ENCODE measurements at places on chromosomes 1 and 21. TPM values are rescaled to one million over a fixed set of nuclear protein-coding genes. Genes with fewer than 3 reads are reported as not detected.

- DNase-seq, result no peak
Measured at GRCh38 chr1:51768971-51769588, 109.4 kb downstream of the NRDC start.

DNA sequence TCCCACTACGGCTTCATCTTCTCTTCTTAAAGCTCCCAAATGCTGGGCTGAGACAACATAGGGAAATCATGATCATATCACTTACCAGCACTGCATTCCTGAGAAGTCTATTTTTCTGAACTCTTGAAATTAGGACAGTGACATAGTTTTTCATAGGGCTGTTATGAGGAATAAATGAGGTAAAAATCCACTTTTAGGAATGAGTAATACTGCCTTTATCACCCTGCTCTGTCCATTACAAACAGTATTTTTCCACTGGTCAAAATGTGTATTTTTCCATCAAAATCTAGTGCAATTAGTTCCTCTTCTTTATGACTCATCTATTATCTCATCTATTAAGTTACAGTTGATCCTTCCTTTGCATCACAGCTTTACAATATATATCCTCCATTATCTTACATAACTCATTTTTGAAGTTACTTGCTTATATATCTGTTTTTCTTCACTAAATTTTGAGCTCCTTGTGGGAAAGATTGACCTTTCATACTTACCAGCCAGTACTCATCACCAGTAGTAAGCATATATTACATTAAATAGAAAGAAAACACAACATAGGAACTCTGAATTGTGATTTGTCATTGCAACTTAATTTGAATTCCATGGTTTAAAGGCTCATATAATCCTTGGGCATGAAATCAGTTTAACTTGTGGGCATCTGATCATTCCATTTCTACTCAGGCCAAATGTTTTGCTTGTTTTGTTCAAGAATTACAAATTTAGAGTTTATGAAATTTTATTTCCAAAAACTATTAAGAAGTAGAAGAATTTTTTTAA is 37.1 kb downstream of the PRRX1 start:
- DNase-seq, result no peak

DNA sequence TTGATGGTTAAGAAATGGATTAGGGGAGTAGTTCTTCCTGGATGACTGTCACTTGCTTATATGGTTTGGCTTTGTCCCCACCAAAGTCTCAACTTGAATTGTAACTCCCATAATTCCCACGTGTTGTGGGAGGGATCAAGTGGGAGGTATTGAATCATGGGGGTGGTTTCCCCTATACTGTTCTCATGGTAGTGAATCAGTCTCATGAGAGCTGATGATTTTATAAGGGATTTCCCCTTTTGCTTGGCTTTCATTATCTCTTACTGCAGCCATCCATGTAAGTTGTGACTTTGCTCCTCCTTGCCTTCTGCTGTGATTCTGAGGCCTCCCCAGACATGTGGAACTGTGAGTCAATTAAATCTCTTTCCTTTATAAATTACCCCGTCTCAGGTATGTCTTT is 1621.1 kb downstream of the MRPL39 start:
- no peak for DNase-seq

Gene LRRC71
- not detected for total RNA-seq

DNA sequence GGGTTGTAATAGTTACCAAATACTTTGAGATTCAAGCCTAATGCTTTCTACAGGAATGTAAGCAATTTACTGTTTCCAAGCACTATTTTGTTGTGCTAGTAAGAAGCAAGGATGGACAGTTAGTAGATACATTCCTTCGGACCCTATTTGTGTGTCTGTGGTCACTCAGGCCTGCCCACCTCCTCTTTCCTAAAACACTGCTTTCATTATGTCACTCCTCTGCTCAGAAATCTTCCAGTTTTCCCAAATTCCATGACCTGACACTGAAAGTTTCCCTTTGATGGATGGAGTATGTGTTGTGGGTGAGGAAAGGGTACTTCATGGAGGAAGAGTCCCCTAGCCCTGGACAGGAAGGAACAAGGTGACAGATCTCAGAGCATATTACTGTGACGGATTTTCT is 141.1 kb downstream of the DISP1 start:
- DNase-seq, result no peak

- no peak for DNase-seq
Measured at GRCh38 chr1:1080951-1081310, 6.8 kb upstream of the RNF223 start.

DNA sequence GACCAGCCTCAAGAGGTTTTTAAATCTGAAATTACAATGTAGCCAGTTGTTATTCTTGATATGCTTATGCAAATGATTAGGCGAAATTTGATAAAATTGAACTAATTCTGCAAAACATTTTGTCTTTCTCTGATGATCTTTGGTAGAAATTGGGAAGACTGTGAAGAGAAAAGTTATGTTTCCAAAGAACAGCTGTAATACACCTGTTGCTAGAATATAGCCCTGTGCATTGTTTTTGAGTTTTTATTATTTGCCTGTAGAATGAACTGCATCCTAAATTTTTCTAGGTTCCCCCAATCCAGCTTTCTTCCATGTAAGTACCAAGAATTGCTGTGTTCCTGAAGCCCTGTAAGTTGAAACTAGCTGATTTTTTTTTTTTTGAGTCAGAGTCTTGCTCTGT is 81.5 kb upstream of the RHOU start:
- DNase-seq, result no peak

Gene PTPRC
- total RNA-seq, result 9.1 TPM

DNA sequence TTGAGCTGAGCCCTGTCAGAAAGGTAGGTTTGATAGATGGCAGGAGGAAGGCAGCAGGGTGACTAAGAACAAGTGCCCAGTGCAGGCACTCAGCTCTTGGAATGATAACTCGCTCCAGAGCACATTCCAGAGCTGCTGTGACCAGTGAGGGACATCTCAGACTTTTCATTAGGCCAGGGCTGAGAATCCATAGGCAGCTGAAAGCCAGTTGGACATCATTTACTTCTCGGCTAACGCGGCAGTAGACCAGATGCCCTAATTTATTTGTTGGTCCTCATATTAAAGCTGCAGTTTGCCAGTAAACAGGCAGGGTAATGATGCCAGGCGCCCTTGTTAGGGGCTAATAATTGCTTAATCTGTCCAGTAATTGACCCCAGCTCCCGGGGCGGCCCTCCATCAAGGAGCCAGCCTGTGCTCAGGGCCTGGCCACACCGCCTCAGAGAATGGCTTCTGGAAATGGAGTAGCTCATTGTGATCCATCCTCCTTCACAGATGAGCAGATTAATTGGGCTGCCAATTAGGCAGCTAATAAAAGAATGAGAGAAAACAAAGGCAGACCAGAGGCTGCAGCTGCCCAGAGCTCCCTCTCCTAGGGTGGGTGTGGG is 122.0 kb downstream of the BEND5 start:
- DNase-seq, result no peak

Gene TSPAN1
- total RNA-seq, result 2.4 TPM

Gene PTPRF
- total RNA-seq, result 13.8 TPM

- DNase-seq, result no peak
Measured at GRCh38 chr1:155893389-155894142, 17.6 kb downstream of the RIT1 start.

Gene CASQ2
- 823 TPM for total RNA-seq

Gene DSCAM
- total RNA-seq, result not detected

DNA sequence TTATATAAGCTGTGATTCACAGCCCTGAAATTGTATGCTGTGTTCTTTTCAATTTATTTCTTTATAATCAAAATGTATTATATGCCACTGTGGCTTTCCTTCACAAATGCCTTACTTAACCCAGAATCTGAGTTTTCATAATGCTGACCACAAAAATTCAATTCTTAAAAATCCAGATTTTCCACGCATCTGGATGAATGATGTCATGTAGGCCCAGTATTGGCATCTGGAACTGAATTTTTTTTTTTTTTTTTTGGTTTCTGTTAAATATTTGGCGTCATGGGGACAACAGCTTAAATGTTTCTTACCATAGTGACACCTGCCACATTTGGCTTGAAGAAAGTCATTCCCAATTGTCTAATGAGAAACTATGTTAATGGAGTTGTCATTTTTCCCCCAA is 296.8 kb downstream of the TM2D1 start:
- no peak for DNase-seq

GRCh38 chr1:222413991-222414549 is 133.8 kb downstream of the HHIPL2 start:
- no peak for DNase-seq

GRCh38 chr1:32709075-32709474 is 6.5 kb upstream of the SYNC start:
- no peak for DNase-seq

DNA sequence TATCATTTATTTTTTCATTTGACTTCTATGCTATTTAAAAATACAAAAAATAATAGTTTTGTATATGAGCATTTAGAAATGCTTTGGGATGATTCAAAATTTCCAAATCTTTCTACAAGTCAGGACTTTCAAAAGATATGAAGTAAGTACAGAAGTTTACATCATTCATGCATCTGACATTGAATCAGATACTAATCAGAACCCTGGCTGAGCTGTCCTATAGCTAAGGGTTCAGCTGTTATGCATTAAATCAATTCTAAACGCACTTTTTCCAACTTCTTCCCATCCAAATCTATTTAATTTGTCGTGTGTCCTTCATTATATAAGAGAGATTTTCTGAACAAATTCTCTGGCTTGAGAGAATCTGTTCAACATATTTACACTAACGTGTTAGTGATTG is 779.4 kb downstream of the LTN1 start:
- no peak for DNase-seq

Gene MCOLN3
- total RNA-seq, result 18.9 TPM

Gene CHRNB2
- not detected for total RNA-seq

- DNase-seq, result no peak
Measured at GRCh38 chr1:2042830-2043773, 7.1 kb upstream of the PRKCZ start.

DNA sequence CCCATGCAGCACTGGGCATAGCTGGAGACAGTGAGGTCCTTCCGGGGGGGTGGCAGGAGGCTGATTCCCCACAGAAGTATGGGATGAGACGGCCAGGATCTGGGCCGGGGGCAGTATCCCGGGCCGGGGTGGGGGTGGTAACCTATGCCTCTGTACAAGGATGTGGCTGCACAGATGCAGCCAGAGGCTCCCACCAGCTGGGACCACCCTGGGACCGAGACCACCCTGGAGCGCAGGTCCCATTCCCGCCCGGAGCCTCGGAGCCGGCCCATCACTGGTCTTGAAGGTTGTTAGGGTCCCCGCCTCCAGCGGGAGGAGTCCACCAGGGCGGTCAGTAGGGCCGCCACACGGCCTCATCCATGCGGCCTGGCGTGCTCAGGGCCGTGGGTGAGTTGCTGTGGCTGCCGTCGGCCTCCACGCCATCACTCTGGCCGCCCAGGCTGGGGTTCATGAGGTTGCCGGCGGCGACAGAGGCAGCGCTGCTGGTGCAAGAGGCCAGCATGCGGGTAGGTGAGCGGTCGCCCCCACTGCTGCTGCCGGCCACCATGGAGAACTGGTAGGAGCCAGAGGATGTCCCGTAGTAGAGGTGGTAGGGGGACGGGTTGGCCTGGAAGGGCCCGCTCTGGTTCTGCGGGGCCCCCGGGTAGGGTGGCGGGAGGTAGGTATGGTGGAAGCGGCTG is 28.1 kb downstream of the RUNX3 start:
- no peak for DNase-seq

GRCh38 chr1:236869911-236870310 is 74.8 kb downstream of the MTR start:
- DNase-seq, result no peak

Gene FMO5
- total RNA-seq, result 2.1 TPM

DNA sequence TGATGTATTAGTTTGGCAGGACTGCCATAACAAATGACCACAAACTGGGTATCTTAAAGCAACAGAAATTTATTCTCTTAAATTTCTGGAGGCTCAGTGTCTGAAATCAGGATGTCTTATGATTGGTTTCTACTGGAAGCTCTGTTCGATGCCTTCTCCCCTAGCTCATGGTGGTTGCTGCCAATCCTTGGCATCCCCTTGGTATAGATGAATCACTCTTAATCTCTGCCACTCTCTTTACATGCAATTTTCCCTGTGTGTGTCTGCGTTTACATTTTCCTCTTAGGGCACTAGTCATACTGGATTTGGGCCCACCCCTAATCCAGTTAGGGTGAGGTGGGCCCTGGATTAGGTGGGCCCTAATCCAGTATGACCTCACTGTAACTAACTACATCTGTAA is 54.7 kb upstream of the MPC2 start:
- no peak for DNase-seq

- DNase-seq, result no peak
Measured at GRCh38 chr1:216183007-216183406, 240.2 kb downstream of the USH2A start.

DNA sequence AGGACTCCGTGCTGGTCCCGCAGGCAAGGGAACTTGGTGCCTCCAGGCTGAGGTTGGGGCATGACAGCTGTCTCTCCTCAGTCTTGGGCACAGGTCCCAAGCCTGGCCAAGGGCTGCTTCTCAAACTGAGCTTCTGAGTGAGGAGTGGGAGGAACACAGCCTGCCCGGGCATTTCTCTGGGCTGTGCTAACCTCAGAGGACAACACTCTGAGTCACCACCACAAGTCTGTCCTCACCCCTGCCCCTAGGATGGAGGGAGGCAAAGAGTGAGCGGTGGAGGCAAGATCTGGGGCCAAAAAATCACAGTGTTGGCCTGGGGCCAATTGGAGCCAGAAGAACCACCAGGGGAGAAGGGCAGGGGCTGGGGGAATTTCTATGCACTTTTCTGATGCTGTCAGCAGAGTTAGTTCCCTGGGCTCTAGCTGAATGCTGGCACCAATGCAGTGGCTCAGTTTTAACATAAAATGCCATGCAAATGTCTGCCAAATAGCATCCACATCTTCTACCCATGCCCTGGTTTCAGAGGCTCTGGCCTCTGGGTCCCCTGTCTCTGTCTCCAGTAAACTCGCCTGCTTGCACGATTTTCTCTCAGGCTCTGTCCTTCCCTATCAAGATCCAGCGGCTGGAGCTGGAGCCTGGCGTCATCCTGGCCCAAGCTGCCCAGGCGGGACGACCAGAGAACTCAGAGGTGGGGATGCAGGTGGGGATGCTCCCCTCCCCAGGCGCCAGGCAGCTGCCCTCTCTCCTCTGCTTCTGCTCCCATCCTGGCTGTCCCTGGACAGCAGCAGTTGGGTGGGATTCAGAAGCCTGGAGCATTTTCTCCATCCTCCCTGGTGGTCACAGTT is 11.0 kb upstream of the CDK18 start:
- DNase-seq, result peak; percentile 79

Gene KRTAP11-1
- not detected for total RNA-seq

Gene PCP4L1
- 0.64 TPM for total RNA-seq

Gene NUP210L
- total RNA-seq, result 0.09 TPM

Data from right cardiac atrium (tissue), 5 donors.